ENCODE measurements at places on chromosomes 12 and 14. TPM values are rescaled to one million over a fixed set of nuclear protein-coding genes. Genes with fewer than 3 reads are reported as not detected.

Gene DACT1
- total RNA-seq, result 4.0 TPM

Gene SERPINA1
- total RNA-seq, result 86.4 TPM

Gene COX8C
- total RNA-seq, result not detected

DNA sequence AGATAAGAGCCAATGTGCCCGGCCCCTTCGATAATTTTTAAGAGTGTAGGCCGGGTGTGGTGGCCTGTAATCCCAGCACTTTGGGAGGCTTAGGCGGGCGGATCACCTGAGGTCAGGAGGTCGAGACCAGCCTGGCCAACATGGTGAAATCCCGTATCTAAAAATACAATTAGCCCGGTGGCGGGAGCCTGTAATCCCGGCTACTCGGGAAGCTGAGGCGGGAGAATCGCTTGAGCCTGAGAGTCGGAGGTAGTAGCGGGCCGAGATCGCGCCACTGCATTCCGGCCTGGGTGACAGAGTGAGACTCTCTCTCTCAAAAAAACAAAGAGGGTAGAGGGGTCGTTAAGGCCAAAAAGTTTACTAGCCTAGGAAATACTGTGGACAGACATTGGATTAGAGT, 2.6 kb downstream of the KRAS start:
- DNase-seq, result no peak

DNA sequence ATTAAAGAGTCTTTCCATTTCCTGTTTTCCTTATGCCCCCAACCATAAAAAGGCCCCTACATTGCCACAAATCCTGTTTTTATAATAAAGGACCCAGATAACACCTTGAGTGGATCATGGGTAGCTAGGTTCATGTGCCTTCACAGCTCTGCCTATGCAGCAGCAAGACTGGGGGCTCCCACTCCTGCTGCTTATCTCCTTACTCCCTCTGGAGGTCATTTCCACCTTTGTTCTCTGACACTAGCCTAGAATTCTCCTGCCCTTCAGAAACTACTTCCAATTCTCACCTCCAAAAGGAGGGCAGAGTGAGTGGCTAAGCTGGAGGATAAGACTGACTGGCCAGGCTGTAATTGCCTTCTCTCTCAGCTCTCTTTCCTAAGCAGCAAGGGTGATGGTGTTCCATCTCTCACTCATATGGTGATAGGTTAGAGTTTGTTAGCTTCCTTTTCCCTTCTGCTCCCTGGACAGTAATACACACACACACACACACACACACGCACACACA, 20.0 kb upstream of the STAC3 start:
- DNase-seq, result no peak

DNA sequence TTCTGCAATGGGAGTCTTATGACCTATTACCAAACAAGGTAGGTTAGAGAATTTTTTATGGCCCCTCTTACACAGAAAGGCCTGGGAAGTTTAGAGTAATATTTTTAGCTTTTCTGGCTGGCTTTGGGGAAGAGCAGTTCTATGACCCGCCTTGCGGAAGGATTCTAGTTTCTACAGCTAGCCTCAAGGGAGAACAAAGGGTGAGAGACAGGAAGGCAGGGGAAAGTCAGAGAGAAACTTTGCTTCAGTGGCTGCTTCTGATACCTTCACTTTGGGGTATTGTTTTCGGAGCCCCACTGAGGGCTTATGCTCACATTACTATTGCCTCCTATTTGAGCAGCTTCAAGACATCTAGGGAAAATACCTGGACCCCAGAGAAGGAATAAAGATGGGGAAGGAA, 80.7 kb upstream of the NUDT4 start:
- DNase-seq, result no peak

- no peak for DNase-seq
These were observed 195.7 kb upstream of the NEDD1 start for GRCh38 chr12:96711364-96711763.

DNA sequence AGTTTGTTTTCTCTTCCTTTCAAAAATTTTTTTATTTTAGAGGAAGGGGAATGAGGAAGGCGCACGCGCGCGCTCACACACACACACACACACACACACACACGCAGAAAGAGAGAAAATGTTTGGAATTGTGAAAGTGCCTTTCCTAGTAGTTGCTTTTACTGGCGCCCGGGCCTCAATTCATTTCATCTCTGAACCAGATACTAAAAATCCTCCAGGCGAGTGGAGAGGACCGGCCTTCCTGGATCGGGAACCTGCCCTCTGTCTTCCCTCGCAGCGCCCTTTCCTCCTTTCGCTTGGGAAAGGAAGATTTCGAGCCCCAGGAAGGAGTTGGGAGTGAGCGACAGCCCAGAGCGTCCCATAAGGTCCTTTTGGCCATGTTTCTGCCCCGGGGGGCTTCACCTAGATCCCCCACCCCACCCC, 7.8 kb upstream of the TBX3 start:
- no peak for DNase-seq

- DNase-seq, result no peak
These were observed 3.1 kb upstream of the IGF1 start for GRCh38 chr12:102483466-102483865.

- DNase-seq, result peak; percentile 84
These were observed 36.7 kb downstream of the TMBIM6 start for GRCh38 chr12:49777800-49778748.
